ENCODE measurements at places on chromosomes 5 and 9.
A peak's percentile ranks its signal among the peaks of the same experiment; 100 is the strongest.

- DNase-seq = no peak
These were observed 16.8 kb upstream of the CCDC192 start for GRCh38 chr5:127686424-127686823.

GRCh38 chr9:18632632-18633403 is 158.9 kb downstream of the ADAMTSL1 start:
- no peak for DNase-seq

DNA sequence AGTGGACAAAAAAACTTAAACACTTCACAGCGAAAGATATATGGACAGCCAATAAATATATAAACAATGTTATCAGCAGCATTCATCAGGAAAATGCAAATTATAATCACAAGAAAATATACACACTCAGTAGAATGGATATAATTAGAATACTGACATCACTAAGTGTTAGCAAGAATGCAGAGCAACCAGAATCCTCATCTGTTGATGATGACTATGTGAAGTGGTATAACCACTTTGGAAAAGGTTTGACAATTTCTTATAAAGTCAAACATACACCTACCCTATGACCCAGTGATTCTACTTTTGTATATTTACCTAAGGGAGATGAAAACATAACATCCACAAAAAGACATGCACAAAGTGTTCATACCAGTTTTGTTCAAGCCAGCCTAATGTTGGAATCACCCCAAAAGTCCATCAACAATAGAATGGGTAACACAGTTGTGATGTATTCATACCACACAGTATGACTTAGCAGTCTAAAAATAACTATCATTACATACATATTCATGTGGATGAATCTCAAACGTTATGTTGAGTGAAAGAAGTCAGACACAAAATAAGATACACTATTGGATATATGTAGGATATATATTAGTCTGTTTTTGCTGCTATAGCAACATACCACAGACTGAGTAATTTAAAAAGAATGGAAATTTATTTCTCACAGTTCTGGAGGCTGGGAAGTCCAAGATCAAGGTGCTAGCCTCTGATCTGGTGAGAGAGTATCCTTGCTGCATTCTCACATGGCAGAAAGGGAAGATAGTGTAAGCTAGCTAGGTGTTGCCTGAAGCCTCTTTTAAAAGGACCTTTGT is 148.8 kb upstream of the ADAMTSL1 start:
- no peak for DNase-seq

GRCh38 chr5:18811661-18812060 is 1176.3 kb downstream of the CDH18 start:
- DNase-seq = no peak

- no peak for DNase-seq
These were observed 256.0 kb downstream of the FBXL17 start for GRCh38 chr5:108125771-108126511.

DNA sequence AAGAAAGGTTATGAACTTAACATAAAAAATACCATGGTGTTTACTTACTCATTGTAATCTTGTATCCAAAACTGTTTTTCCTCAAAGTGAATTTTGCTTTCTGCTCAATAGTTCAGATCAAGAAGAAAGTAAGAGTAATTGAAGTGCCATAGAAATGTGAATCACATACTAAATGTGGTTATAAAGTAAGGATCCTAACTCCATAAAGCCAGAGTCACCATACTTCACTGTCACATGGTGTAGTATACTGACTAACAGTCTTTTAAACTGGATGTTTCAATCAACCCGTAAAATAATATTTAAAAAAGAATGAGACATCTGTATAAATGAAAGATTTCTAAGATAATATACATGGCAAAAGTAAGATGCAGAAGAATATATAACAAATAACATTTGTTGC is 72.1 kb downstream of the NIPBL start:
- DNase-seq = no peak

DNA sequence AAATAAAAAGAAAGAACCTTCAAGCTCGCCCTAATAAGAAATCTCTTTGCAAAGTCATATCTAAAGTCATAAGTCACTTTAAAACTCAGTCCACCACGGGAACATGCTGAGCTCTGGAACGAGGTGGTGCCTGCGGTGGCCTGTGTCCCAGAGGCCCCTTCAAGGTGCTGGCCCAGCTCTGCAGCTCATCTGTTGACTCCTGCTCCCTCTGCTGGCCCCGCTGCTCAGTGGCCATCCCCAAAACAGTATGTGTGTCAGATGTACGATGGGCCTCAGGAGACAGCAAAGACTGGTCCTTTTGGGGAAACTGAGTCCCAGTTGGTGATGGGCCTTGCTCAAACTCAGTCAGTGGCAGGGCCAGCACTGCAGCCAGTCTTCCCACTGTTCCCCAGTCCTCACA is 22.8 kb upstream of the FOXB2 start:
- DNase-seq = no peak

- DNase-seq = no peak
These were observed 11.7 kb downstream of the OLFML2A start for GRCh38 chr9:124788542-124789217.

DNA sequence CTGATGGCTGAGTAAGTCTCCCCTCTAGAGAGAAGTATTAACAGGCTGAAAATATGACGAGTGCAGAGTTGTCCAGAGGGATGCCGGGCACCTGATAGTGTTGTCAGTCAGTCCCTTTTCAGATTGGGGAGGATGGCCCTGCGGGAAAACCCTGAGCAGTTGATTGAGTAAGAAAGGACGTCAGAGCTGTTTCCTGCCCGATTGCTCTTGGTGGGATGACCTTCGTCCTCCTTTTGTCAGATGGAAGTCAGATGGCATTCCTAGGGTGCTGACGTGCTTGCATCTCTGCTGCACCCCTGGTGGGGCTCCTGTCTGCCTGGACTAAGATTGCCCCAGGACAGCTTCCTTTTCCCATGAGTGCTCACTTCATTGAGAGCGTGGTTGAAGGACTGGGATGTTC is 9.8 kb downstream of the ZNF354B start:
- DNase-seq = no peak

DNA sequence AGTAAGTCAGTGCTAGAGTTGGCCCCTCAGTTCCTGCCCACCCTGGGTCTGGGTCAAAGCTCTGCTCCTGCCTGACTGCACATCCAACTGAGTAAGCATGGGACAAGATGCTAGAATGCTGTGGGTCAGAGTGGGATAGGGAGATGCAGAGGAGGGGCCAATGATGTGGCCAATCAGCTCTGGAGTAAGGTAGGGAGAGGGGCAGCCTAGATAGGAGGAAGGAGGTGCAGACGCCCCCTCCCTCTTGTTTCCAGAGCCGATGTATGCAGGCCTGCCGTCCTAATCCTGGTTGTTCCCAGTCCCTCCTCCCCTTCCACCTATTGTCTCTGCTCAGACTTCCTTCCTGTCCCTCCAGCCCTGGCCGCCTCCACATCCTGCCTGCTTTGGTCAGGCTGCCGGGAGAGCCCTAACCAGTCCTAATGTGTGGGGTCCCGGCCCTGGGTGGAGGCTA is 1.3 kb downstream of the ARAP3 start:
- DNase-seq = no peak

- no peak for DNase-seq
These were observed 184.1 kb downstream of the CCDC192 start for GRCh38 chr5:127887282-127887681.

DNA sequence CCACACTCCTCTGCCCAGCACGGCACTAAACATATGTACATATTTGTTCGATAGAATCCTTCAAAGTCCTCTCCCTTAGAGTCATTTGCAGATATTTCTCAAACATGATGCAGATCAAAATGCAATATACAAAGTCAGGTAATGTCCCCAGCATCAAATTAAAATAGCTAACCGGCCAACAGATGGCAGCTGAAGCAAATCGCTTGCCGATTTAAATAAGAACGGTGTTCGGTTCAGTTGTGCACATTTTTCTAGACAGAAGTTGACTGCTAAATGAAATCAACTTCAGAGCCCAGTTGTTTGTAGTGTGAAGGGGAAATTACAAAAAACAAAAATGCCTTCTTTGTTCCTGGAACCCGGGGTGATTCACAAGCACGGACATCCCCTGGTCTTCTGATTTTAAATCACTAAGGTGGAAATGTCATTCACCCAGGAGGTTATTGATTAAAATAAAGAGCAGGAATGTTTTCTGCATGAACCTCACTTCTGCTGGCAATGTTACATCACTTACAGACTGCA is 219.2 kb downstream of the EBF1 start:
- DNase-seq = no peak

- DNase-seq = no peak
These were observed 8.8 kb downstream of the FIBCD1 start for GRCh38 chr9:130930132-130930803.

GRCh38 chr5:54403885-54404416 is 51.5 kb upstream of the HSPB3 start:
- no peak for DNase-seq

- no peak for DNase-seq
These were observed 62.1 kb downstream of the PDE4D start for GRCh38 chr5:59831326-59832010.

DNA sequence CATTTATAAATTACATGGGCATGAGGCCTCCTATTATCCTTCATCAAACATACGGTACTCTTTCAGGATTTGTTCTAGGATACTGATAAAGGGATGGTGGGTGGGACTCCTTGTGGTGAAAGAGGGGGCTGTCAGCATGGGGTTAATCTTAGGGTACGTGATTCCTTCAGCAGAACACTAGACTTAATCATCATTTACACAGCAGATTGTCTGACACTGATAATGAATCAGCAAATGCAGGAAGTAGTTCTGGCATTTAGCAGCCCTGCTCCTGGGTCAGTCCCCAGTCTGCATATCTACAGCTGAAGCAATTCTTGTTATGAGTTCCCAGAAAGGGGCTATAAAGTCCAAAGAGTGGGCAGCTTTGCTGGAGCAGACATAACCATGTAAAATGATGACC is 384.6 kb downstream of the SPOCK1 start:
- no peak for DNase-seq

DNA sequence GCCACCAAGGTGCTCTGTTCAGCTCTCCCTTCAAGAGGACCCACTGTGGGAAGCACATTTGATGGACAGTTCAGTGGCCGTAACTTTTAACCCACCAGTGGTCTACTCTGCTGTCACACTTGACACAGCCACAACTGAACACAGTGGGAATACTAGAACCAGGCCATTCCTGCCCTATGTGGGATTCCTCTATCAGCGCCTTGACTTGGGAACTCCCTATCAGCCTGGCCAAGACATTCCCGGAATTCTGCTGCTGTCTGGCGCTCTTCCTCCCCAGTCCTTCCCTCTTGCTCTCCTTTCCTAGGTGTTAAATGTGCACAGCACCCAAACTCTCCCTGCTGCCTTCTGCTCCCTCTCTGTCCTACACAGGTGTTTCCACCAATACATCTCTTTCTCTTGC is 23.1 kb upstream of the SH3PXD2B start:
- DNase-seq = no peak

GRCh38 chr5:93130624-93131490 is 450.2 kb downstream of the NR2F1-AS1 start:
- no peak for DNase-seq

GRCh38 chr5:149834246-149834855 is 104.2 kb downstream of the PPARGC1B start:
- DNase-seq = peak; percentile 86

GRCh38 chr5:172002840-172003512 is 3.5 kb downstream of the FBXW11 start:
- DNase-seq = no peak

- DNase-seq = no peak
These were observed 528.8 kb downstream of the CSNK1G3 start for GRCh38 chr5:124040799-124041198.

DNA sequence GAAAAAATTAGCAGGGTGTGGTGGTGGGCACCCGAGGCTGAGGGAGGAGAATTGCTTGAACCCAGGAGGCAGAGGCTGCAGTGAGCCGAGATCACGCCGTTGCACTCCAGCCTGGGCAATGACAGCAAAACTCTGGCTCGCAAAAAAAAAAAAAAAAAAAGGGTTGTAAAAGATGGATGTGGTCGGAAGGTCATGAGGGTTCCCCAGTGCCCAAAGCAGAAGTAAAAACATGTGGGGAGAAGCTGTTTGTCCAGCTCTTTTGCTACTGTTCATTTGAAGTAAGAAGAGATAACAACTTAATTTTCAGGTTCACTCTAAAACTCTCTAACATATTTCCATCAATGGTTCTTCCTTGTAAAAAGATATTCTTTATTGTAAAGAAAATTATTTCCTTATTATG is 57.1 kb upstream of the GOLPH3 start:
- DNase-seq = no peak

GRCh38 chr5:98917433-98917832 is 11.4 kb downstream of the CHD1 start:
- no peak for DNase-seq

- DNase-seq = no peak
These were observed 22.8 kb upstream of the AHRR start for GRCh38 chr5:298737-299125.

DNA sequence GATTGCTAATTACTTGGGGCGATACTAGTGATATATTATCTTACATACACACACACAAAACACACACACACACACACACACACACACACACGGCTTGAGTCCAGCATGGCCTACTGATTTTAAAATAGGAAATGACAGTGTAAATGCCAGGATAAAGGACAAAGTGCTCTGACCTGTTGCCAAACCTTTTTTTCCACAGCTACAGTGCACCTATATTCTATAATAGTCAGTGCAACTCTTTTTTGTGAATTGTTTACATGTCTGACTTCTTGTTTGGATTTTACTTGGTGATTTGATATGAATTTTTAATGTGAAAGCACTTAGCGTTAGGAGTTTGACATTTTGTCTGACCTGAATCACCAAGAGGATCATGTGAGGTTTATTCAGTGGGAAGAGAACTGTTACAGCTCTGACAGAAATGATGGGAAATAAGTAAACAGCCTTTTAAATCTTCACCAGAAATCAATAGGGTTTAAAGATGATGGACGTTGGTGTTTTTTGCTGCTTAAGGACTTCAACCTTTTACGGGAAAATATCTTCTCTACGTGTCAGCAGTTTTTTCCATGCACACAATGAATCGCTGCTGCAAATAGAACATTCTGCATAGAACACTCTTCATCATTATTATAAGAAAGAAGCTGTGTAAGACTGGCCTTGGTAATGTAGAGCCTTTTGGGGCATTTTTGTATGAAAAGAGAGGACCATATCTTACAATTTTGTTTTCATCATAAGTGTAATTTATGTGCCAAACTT is 218.5 kb downstream of the RANBP17 start:
- DNase-seq = no peak

GRCh38 chr9:2060424-2060823 is 45.3 kb downstream of the SMARCA2 start:
- DNase-seq = no peak

DNA sequence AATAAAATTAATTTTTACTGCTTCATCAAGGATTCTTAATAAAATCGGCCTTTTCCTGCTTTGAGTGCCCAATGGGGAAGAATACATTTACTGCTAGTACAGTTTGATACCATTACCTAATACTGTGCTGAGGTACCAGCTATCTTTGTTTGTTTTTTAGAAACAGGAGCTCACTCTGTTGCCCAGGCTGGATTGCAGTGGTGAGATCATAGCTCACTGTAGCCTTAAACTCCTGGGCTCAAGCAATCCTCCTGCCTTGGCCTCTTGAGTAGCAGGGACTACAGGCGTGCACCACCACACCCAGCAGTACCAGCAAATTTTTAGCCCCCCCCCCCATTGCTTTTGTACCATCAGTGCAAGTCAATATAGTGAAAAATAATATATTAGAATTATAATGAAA is 13.6 kb upstream of the ANKHD1 start:
- DNase-seq = no peak

Data from CD4-positive, CD25-positive, alpha-beta regulatory T cell (primary cell).